ENCODE measurements at places on chromosomes 3 and 15.

GRCh38 chr3:113514265-113514769 is 639 bp downstream of the SPICE1 start:
- no peak for DNase-seq

DNA sequence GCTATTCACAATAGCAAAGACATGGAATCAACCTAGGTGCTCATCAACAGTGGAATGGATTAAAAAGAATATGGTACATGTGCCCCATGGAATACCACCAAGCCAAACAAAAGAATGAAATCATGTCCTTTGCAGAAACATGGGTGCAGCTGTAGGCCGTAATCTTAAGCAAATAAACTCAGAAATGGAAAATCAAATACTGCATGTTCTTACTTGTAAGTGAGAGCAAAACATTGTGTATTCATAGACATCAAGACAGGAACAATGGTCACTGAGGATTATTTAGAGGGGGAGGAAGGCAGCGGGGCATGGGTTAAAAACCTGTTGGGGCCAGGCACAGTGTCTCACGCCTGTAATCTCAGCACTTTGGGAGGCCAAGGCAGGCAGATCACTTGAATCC is 304.7 kb upstream of the ROBO2 start:
- no peak for DNase-seq

GRCh38 chr15:78620527-78621421 is at the start of gene CHRNA3:
Gene CHRNA3, minus strand, starts transcription at chr15:78620996. Its CDS starts 202 bp downstream, at chr15:78620794.
- DNase-seq, result no peak

DNA sequence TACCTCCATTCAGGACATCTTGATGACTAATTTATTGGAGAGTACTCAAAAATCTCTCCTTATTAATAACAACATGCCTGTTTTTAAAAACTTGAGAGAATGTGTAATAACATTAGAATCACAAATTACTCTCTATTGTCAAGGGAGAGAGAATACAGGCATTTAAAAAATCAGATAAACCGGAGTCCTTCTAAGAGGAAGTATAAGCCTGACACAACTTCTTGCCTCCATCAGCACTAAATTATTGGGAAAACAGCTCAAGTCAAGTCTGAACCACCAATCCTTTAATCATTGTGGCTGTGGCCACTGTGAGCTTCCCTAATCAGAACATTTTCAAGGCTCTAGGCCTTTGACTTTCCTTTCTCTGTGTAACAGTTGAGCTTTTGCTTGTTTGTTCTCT is 38.0 kb downstream of the SSR3 start:
- DNase-seq, result no peak

GRCh38 chr3:44482721-44483120 is 5.3 kb upstream of the ZNF445 start:
- DNase-seq, result no peak

DNA sequence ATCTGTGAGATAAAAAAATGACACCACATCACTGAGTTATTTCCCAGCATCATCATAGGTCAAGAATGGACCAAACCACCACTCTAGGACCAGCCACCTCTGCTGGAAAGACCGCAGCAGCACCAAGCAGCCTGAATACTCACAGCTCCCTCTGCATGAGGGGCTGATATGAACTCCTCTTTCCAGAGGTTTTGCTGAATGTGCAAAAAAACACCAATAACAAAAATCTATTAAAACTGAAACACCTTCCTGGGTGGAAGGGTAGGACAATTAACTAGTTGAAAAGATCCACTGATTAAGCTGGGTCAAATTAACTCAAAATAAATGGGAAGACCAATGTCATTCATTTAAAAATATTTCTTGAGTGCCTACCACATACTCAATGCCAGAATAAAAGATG is 28.9 kb upstream of the KCNMB3 start:
- no peak for DNase-seq

DNA sequence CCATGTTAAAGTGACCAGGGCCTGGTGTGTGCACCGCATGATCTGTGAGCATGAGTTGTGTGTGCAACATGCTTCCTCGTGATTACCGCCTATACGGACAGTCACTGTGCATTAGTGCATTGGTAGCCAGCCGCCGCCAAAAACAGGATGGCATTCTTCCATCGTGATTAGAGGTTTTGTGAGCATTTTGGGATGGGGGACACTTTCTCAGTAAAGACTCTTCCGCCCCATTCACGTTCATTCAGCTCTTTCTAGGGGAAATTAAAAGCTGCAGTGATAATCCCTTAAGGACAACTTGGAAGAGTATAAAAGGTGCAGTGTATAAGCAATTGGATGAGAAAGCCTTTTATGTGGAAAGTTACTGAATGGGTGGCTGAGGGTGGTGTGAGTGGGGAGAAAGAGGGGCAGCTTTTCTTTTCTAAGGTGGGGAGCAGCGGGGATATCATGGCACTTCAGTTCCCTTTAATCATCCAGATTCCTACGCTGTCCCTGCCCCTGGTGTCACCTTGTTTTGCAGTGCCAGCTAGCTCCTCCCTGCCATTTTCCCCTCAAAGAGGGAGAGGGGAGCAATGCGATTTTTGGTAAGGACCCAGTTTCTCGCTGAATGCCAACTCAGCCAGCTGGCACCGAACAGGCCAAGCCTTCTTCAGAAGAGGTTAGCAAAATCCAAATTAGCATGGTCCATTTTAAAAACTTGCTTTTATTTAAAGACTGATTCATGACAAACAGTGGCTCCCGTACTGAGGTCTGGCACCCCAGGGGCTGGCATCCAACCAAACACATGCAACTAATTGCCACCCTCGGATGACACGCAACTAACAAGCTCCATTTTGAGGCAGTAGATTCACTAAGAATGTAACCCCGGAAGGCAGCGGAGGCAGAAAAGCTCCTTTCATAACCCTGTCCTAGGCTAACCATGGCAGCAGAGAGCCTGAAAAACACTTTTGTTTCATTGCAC is 447.8 kb downstream of the FHIT start:
- DNase-seq, result no peak

DNA sequence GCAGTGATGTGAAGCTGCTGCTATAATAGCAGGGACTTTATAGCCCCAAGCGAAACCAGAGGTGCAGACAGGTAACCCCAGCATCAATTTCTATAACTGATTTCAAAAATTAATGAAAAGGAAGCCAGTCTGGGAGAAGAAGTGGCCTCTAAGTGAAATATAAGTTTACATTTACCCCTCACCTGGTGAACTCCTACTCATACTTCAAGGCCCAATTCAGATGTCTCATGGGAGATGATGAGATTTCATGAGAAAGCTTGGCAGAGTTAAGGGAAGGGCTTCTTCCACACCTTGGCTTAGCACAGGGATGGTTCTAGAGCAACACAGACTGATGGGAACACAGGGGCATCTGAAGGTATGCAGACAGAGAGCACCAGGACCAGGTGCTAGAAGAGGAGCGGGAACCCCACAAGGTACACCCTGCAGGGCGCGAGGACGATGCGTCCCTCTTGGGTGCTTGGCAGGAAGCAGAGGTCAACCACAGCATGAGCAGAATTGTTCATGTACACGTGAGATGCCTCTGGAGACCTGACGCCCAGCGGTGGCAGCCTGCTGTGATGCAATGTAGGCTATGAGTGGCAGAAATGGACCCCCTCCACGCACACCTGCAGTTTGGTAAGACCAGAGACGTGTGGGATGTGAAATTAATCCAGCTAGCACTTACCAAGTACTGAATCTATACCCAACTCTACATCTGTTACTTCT is 102.9 kb downstream of the SRGAP3 start:
- DNase-seq, result no peak
